ENCODE measurements at places on chromosomes 13 and 19.
A peak's percentile ranks its signal among the peaks of the same experiment; 100 is the strongest.

GRCh38 chr19:43527860-43528622 is 1.0 kb upstream of the ETHE1 start:
- DNase-seq, result peak; percentile 13

DNA sequence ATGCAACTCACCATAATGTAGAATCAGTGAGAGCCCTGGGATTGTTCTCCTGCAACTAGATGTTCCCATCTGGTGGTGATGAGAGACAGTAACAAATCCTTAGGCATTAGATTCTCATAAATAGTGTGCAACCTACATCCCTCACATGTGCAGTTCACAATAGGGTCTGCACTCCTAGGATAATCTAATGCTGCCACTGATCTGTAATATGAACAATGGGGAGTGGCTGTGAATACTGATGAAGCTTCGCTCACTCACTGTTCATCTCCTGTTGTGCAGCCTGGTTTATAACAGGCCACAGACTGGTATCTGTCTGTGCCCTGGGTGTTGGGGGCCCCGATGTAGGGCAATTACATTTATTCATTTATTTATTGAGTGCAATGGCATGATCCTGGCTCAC is 86.9 kb downstream of the ZNF254 start:
- no peak for DNase-seq

DNA sequence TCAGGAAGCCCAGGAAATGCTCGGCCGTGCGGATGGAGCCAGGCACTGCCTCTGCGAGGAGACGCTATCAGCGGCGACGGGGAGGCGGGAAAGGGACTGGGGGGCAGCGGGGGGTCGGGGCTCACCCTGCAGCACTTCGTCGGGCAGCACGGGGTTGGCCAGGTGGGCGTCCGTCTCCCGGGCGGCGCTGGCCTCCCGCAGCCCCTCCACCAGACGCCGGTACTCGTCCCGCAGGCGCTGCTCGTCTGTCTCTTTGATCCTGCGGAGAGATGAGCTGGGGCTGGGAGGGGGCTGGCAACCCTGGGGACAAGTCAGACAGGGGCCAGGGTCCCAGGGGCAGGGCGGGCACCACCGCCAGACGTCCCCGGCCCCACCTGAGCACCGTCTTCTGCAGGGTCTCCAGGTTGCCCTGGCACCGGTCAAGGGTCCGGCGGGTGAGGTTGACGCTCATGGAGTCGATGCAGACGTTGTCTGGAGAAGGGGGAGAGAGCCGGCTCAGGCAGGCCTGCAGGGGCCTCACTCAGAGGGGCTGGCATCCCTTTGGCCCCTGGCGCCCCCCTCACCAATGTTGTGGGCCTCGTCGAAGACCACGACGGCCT is 6.4 kb downstream of the ERCC2 start:
- DNase-seq, result no peak

DNA sequence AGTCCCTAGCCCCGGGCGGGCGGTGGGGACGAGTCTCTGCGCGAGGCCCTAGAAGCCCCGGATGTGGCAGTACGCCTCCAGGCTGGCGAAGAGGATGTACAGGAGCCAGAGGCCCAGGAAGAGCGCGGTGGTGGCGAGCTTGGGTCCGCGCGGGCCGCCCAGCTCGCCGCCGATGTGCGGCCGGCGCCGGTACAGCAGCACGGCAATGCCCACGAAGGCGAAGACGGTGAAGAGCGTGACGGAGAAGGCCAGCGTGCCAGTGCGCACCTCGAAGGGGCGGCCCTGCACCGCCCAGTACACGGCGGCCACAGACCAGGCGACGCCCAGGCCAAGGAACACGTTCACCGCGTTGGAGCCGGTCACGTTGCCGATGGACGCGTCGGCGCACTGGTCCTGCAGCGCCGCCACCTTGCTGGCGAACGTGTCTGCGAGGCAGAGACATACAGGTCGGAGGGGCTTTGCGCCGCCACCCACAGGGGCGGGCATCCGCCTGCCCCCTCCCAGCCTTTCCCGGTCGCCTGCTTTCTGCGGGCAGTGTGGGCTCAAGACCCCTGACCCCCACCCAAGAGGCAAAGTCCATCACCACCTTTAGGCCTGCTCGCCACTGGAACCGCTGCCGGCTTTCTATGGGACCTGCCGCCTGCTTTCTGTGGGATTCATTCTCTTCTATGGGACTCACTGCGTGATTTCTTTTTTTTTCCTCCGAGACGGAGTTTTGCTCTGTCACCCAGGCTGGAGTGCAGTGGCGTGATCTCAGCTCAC is 10.9 kb upstream of the MEIS3 start:
- no peak for DNase-seq

DNA sequence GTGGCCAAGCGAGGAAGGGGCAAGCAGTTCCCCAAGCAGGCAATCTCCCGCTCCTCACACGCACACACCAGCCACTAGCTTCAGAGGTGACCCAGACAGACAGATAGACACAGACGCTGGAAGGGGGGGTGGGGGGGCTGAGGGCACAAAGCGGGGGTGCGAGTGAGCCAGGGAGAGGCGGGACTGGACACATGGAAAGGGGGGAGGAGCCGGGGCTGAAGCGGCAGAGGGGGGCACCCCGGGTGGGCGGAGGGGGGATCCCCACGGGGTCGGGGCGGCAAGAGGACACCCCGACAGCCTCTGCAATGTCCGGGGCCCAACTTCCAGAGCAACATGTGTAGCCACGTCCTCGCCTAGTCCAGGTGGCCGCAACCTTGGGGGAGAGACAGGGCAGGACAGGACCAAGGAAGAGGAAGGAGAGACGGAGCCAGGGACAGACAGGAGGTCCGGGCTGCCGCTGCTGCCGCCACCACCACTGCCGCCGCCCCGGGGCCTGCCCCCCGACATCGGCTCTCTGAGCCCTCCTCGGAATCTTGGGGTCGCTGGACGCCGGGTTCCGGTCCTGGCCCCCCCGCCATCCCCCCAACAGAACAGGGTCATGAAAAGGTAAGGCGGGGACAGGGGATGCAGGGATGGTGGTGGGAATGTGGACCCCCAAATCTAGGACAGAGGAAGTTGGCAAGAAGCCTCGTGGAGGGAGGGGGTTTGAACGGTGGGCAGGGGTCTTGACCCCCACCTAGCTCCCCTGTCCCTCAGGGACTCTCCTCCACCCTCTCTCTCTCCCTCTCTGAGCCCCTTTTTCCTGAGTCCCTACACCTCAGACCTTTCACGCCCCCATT is 1.1 kb downstream of the GRIN2D start:
- peak; percentile 28 for DNase-seq

DNA sequence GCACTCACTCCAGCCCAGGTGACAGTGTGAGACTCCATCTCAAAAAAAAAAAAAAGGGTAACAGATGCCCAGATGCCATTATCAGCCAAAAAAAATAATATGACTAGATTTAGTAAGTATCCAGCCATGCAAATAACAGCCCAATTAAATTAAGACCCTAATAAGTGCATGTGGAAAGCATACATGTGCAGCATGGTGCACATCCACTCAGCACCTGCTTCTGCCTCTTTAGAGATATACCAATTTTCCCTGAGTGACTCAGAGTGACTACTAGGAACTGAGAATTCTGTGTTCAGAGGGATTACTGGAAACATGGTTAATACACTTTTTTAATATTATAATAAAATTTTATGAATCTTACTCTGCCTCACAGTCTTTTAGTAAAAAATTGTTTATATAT is 29.8 kb upstream of the ZNF675 start:
- DNase-seq, result no peak

- DNase-seq, result no peak
Observed at GRCh38 chr13:105642511-105642958, 892.9 kb downstream of the EFNB2 start.

- DNase-seq, result no peak
Observed at GRCh38 chr19:11784356-11784755, 14.0 kb upstream of the ZNF491 start.

- no peak for DNase-seq
Observed at GRCh38 chr19:13881251-13881691, 4.3 kb downstream of the NANOS3 start.

DNA sequence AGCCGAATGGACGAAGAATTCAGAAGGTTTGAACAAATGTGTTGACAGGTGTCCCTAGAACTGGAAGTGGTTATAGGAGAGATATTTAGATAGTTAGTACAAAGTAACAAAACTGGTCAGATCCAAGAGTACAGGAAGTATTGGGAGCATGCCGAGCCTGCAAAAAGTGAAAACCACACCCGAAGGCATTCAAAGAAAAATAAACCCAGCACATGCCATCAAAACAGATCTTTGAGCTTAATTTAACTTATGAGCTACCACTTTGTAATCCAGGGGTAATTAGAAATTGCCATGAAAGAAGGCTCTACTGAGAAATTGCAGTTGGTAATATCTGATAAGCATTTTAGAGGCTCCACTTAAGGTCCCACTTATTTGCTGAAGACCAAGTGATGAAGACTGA is 214.2 kb downstream of the DNAJC15 start:
- no peak for DNase-seq

DNA sequence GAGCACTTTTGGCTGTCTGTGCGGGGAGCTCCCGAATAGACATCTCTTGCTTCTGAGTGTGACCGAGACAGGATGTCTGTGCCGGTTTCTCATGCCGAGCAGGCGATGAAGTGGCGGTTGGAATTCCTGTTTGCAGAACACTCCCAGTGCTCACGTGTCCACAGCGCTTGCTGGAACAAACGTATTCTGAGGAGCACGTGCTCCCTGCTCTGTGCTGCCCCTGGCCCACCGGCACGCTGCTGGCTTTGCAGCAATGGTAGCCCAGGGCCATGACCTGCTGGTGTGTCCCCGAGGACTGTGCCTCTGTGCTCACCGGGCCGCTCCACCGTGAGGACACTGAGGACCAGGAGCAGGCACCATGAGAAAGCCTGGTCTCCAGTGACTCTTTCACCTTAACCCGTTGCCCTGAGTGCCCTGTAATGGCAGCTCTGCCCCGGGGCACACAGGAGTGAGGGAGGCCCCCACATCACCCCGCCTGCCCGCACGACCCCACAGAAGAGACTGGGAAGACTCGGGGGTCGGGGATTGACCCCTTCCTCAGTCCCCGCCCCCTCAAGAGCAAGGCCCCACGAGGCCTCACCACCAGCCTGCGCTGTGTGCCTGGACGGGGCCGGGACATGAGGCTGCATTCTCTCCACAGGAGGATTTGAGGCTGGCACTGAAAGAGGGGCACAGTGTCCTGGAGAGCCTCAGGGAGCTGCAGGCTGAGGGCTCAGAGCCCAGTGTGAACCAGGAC is 40.0 kb upstream of the F7 start:
- no peak for DNase-seq

DNA sequence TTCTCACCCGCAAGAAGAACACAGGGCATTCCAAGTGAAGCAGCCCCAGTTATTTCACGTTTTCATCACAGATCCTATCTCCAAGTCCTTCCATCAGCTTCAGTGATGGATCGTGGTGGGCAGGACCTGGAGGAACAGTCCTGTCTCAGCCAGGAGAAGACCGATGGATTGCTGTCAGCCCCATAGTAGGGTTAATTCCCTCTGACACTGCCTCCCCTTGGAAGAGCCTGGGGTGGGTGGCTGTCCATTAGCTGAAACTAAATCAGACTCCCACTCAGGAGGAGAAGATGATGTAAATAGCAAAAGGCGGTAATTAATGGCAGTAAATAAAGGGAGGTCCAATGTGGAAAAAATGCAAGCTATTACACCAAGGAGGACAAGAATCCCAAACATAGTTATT is 131.0 kb downstream of the TNFRSF19 start:
- no peak for DNase-seq

DNA sequence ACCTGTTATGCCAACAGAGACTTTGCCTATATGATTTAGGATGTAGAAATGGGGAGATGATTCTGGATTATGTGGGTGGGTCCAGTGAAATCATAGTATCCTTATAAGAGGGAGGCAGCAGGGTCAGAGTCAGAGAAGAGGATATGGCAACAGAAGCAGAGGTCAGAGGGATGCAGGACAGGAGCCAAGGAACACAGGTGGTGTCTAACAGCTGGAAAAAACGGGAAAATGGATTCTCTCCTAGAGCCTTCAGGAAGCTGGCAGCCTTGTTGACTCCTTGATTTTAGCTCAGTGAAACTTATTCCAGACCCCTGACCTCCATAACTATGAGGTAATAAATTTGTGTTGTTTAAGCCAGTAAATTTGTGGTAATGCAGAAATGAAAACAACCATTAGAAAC is 28.8 kb upstream of the OXGR1 start:
- DNase-seq, result no peak

DNA sequence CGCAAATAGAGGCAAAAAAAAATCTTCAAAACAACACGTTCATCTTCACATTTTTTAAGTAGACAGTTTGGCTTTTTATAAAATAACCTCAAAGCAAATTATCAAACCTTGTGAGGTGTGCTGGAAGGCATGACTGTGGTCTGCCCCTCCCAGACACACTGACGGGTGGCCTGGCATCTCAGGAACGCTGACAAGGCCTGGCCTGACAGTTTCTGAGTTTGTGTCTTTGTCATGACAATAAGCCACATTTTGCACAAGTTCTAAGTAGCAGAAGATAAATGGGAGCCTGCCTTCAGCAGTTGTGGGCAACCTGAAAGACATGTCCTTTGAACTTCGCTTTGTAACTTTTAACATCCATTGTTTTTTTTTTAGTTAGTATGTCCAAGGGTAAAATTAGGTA is 38.5 kb downstream of the SOX21 start:
- DNase-seq, result peak; percentile 58

GRCh38 chr13:95289020-95289444 is 12.2 kb downstream of the ABCC4 start:
- peak; percentile 75 for DNase-seq

- peak; percentile 43 for DNase-seq
Observed at GRCh38 chr13:45943120-45943519, 91.6 kb upstream of the SIAH3 start.

GRCh38 chr19:51501594-51502263 is at the start of gene SIGLEC12:
Gene SIGLEC12, minus strand, starts transcription at chr19:51501800. Its CDS starts 67 bp downstream, at chr19:51501733.
- DNase-seq, result no peak

DNA sequence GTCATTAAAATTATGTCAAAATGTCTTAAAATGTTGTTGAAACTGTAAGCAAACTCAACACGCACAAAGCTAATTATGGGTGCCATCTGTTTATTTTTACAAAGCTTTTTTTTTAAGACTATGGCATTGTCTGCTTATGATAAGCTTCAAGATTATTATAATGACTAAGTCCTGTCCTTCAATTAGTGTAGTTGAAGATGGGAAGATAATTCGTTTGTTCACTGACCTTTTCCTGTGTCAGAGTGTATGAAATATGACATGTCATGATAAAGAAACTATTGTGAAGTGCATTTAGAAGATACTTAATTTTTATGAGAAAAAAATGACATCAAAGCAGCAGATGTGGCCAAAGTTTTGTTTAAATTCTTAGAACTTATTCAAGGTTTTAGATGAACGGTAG is 211.3 kb downstream of the PCCA start:
- DNase-seq, result no peak

GRCh38 chr13:77918391-77919245 is at the start of gene EDNRB:
Gene EDNRB, minus strand, starts transcription at chr13:77918831. Its CDS starts 258 bp downstream, at chr13:77918573.
- peak; percentile 24 for DNase-seq

- peak; percentile 97 for DNase-seq
Observed at GRCh38 chr19:38557205-38557799, 60.5 kb downstream of the MAP4K1 start.

GRCh38 chr13:35961002-35961401 is 170.2 kb downstream of the DCLK1 start:
- DNase-seq, result no peak

DNA sequence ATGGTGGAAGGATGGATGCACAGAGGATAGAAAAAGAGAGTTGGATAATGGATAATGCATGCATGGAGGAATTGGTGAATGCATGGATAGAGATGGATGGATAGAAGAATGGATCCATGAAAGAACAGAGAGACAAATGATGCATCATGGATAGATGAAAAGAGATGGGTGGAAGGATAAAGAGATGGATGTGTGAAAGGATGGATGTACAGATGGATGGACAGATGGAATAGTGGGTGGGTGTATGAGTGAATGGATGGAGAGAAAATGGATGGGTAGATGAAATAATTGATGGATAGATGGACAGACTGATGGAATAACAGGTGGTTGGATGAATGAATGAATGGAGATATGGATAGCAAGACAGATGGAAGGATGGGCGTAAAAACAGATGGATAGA is 25.7 kb downstream of the OLFM2 start:
- DNase-seq, result no peak
